NCI-H510A treated with DMSO at 0.1 percent for 48 hours (cell line): ENCODE measurements at places on chromosomes 2 and 18.

GRCh38 chr2:167966937-167967913 lies 280.2 kb downstream of the STK39 start:
- DNase-seq: no peak

DNA sequence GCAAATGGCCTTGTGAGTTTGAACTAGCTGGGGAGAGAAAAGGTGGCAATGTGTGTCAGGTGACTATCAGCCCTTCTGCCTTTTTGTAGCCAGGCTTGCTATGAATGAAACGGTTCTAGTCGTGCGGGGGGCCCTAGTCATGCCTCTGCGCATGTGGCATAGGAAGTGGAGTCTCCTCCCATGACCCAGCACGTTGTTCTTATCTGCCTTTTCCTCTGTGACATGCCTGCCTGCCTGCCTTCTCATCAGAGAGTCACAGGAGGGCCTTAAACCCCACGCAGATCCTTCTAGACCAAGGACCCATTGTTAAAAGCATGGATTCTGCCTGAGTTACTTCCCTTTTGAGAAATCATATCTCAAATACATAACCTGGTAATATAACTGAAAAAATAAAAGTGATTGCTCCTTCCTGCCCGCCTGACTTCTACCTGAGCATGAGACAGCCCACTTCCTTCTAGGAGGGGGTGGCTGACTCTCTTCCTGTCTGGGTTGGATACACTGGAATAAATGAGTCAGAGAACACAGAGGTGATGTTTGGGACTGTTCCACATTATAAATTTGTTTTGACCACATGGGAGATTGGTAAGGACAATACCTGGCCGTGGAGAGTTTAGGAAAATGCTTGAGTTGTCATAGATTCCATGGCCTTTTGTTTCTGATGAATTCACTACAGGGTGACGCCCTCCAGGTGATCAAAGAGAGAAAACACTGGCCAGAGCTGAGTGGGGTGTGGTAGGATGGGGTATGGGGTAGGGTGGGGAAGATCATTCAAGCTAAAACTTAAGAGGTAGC lies 49.8 kb downstream of the FBLN7 start:
- DNase-seq: no peak

DNA sequence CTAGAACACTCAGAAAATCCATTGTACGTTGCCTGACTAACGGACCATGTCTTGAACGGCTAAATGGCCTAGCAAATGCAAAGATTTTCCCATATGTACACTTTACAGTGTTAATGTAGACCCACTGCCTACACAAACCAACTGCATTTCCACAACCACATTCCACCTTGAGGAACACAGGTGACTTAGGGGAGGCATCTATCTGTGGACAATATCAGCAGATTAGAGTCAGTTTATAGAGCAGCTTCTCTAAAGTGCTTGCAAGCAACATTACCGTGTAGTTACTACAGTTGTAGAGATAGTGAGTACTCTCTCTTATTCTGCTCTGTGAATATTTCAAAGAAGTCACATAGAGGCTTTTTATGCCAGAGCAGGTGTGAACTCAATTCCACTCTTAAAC lies 139.6 kb downstream of the TCF4 start:
- DNase-seq: no peak

DNA sequence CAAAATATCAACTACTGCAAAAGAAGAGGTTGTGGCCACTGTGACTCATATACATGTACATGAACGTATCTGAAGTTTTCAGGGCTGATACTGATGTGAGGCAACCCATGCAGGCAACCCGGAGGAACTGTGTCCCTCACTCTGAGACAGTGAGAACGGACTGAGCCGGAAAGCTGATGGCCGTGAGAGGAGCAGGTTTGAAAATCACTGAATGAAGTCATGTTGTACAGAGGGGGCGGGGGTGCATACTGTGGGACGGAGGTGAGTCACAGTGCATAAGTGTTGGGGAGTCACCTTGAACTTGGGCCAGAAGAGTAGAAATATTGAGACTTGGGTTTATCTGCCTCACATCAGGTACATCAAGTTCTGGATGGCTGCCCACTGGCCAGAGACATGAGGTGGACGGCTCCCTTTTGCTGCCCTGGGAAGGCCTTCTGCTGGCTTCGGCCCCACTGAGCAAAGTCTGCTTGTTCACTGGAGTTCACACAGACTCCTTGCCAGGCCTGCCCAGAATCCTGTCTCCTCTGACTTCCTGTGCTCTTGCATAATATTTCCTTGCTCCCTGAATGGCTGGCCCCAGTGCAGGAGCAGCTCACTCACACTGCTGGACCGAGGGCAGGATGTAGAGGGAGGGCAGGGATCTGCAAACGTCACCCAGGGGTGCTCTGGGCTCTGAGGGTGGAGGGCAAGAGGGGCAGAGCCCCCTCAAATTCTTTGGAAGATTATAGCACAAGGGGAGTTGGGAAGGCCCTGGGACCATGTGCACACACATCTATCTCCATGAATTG lies 18.1 kb downstream of the EPAS1 start:
- DNase-seq: peak; percentile 27

- DNase-seq: no peak
These were observed 5.0 kb upstream of the SERPINB2 start for GRCh38 chr18:63882333-63883141.

DNA sequence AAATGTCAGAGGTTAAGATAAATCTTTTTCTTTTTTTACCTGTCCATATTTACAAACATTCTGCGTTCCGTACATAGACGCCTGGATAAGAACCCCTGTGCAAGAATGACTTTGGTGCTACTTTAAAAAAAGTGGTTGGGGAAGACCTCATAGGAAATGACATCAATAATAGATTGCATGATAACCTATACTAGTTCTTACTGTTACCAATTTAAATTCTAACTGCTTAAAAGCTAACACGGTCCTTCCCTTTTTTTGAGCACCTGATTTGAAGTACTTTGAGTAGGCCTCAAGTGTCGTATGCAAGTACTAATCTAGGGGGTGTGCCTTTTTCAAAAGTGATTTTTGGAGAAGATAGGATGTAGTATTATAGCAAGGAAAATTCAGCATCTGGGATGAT lies 2.1 kb downstream of the SLC39A10 start:
- DNase-seq: peak; percentile 46

DNA sequence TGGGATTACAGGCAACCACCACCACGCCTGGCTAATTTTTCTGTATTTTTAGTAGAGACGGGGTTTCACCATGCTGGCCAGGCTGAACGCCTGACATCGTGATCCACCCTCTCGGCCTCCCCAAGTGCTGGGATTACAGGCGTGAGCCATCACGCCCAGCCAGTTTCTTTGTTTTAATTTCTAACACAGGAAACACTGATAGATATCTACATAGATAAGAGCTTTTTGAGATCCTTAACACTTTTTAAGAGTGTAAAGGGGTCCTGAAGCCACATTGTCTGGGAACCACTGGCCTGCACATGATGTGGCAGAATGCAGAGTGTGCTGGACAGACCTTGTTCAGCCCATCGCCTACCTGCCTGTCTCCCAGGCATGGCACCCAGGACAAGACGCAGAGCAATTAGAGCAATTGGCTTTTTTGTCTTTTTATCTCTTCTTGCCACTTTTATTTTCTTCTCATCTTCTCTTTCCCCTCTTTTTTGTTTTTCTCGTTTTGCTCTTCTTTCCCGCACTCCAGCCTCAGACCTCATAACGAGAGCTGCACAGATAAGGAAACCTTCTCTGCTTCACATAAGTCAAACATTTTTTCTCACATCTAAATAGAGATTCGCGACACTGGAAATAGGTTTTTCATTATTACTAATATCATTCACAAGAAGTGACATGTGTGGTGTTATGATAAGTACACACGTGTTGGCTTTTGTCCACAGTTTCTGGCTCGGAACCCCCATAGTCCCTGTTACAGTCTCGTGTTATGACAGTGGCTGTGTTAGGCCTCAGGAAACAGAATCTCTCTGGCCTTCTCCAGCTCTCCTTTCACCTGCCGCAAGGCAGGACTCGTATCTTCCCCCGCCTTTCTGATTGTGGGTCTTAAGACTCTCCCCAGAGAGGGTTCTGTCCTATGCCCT lies 25.2 kb upstream of the GPR55 start:
- no peak for DNase-seq

GRCh38 chr2:149271575-149271974 lies 58.8 kb upstream of the LYPD6 start:
- DNase-seq: no peak

DNA sequence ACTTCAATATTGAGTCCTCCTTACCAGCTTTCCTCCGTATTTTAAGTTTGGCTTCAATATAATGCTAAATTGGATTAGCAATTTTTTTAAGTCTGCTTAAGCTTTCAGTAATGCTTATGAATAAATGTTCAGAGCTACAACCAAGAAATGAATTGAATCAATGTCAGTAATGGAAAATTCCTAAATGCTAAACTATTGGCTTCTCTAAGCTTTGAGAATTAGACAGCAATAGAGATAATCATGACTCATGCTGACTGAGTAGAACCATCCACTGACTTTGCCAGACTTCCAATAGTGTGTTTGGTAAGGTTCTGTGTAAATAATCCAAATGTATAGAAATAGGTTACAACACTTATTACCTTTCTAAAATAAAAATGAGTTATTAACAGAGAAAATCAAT lies 8.9 kb upstream of the PDE1A start:
- DNase-seq: no peak

DNA sequence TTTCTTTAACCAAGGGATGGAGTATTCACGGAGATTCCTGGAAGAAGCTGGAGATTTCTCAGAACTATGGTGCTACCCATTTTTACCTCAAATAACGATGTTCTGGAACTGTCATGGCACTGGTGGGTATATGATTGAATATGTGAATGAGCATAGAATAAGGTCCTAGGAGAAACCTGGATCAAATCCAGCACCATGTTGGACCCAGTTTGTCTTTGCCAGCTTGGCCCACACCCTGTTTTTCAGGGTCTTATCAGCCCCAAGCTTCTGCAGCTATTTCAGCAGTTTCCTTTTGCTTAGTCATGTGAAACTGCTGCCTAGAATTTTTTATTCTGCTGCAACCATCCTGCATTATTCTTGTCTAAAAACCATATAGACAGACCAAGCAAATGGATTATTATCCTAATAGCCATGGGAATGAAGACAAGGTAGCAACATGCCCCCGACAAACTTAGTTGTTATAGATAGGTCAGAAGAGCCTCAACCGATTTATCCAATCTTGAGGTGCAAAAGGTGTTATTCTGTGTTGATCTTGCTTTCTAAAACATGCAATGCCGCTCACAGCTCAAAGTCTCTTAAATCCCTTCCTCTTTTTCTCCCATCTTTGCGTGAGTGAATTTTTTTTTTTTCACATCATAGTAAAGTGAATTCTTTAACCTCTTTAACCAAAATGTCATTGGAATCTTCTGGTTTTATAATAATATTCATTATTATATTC lies 133.6 kb downstream of the PRPF40A start:
- no peak for DNase-seq

DNA sequence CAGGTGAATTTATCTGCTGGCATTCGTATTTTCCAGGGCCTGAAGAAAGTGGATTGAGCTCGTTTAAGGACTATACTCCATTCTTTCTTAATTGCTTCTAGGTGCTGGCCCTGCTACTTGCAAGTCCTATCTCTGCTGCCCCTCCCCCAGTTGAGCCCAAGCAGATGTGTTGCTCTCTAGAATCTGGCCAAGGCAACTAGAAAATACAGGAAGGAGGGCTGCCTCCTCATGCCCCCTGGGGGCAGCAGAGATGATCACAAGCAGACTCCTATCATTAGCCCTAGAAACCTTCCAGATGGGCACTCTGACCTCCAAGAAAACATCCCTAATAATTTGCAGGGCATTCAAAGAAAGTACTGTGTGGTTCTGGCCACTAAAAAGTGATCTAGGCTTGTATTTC lies 72.5 kb upstream of the CYP26B1 start:
- DNase-seq: no peak

GRCh38 chr2:77552956-77553355 lies 30.8 kb upstream of the LRRTM4 start:
- DNase-seq: peak; percentile 47

DNA sequence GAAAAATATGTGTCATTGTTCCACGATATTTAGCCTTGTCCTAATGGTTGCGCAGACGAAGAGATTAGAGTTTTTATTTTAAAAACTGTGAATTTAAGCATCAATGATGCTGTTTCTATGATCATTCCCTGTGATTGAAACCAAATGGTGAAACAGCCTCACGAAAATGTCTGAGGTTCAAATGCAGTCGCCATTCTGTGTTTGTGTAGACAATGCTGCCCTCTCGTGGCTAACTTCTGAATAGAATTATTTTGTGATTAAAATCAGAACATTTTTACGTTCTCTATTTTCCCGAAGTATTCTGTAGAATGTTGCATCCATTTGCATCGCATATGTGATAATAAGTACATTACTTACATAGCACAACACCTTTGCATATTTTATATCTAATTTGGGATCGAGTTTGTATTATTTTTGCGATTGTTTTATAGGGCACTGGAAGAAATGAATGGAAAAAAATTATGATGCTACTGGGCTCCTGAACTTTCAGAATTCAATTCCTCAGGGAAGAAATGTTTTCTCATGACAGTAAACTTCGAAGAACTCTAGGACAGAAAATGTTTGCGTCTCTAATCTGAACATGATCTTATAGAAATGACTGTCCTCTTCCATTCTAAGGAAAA lies 54.8 kb upstream of the CREB1 start:
- peak; percentile 72 for DNase-seq

- peak; percentile 77 for DNase-seq
These were observed 170.9 kb downstream of the BCL2 start for GRCh38 chr18:63148449-63149301.

- no peak for DNase-seq
These were observed 72.6 kb downstream of the TPGS2 start for GRCh38 chr18:36756242-36756641.

DNA sequence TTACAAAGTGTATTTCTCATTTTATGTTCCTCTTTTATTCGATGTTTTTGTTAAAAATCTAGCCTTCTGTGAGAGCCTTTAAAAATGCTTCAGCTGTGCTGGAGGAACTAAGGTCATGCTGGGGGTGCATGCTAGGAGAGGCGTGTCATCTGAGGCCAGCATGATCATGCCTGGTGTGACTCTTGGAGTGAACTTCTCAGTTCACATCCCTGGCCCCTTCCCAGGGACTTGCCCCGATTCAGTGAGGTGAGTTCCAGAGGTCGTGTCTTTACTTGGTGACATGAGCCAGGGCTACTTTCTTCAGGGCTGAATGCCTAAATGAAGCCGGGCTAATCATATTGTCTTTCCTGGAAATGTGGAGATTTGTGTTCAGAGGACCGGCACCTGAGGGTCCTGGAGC lies 264.9 kb downstream of the MREG start:
- DNase-seq: no peak

GRCh38 chr2:240640939-240641338 lies 15.7 kb downstream of the GPR35 start:
- peak; percentile 55 for DNase-seq

DNA sequence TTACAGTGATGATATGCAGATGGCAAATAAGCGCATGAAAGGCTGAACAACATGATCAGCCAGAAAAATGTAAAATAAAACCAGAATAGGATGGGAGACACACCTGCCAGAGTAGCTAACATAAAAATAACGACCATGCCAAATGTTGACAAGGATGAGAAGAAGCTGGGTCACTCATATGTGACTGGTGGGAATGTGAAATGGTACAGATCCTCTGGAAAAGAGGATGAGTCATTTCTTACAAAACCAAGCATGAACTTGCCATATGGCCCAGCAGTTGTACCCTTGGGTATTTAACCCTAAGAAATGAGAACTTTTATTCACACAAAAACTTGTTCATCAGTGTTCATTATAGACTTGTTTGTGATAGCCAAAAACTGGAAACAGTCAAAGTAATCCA lies 143.8 kb downstream of the SH3BP4 start:
- DNase-seq: no peak
